Stimulated activated CD4-positive, alpha-beta T cell treated with anti-CD3 and anti-CD28 coated beads, Interleukin-12 subunit alpha, Interleukin-12 subunit beta, amount 100 ng/mL, for 48 hours (primary cell): ENCODE measurements at places on chromosomes 13 and 19.

- DNase-seq: no peak
These were observed 1729.7 kb downstream of the PCDH9 start for GRCh38 chr13:65500481-65500880.

DNA sequence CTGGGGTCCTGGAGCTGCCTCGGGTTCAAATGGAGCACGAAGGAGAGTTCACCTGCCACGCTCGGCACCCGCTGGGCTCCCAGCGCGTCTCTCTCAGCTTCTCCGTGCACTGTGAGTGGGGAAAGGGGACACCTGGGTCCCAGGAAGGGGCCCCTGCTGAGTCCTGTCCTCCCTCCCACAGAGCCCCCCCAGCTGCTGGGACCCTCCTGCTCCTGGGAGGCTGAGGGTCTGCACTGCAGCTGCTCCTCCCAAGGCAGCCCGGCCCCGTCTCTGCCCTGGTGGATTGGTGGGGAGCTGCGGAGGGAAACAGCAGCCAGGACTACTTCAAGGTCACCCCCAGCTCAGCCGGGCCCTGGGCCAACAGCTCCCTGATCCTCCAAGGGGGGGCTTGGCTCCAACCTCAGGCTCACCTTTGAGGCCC, 11.0 kb upstream of the SIGLEC11 start:
- DNase-seq: no peak

GRCh38 chr13:102033857-102034331, 368.0 kb downstream of the FGF14 start:
- no peak for DNase-seq

GRCh38 chr19:13929956-13930355, 8.3 kb downstream of the PODNL1 start:
- DNase-seq: no peak

- DNase-seq: no peak
These were observed 81.0 kb upstream of the MBNL2 start for GRCh38 chr13:97141097-97141496.

- DNase-seq: no peak
These were observed 44.7 kb upstream of the TFDP1 start for GRCh38 chr13:113539822-113540221.

DNA sequence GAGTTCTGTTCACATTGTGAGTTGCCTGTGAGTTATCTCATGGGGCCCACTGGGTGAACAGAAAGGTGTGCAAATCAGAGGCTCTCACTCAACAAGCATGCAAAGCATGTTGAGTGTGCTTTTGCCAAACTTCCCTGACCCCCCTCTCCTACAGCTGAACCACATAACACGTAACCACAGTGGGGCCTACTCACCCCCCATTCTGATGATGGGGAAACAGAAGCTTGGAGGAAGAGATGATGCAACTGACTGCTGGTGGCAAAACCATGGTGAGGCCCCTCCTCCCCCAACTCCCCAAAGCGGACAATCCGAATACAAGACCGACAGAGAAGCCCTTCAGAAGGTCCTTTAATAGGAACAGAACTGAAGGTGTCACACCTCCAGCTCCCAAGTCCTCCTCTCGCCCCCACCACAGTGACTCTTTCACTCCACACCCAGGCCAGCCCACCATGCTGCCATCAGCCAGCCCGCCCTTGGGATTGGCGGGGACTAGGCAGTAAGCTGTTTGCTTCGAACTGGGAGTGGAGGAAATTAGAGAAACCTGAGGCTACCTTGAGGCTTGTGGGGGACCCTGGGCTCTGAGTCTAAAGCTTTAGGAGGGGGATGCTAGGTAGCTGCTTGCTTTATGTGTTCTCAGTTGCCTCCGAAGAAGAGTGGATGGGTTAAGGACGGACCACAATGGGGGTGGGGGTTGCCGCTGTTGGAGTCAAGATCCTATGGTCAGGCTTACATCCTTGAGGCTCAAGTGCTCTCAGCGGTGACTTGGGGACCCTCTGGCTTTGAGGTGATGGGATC, 3.8 kb downstream of the ZNF784 start:
- DNase-seq: no peak

DNA sequence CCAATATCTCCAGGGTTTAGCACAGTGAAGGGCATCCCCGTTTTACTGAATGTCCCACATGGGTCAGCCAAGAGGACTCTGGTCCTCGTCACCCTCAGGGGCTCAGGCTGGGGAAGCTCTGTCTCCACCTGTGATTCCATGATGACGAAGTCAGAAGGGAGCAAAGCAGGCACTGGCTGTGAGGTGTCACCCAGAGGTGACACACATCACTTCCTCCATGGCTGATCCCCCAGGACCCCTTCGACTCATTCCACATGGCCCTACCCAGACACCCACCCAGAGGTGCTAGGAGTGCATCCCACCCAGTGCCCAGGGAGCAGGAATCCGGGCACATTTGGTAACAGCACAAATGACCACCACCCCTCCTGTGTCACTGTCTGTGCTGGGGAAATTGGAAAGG, 145.2 kb upstream of the VSTM2B start:
- no peak for DNase-seq

DNA sequence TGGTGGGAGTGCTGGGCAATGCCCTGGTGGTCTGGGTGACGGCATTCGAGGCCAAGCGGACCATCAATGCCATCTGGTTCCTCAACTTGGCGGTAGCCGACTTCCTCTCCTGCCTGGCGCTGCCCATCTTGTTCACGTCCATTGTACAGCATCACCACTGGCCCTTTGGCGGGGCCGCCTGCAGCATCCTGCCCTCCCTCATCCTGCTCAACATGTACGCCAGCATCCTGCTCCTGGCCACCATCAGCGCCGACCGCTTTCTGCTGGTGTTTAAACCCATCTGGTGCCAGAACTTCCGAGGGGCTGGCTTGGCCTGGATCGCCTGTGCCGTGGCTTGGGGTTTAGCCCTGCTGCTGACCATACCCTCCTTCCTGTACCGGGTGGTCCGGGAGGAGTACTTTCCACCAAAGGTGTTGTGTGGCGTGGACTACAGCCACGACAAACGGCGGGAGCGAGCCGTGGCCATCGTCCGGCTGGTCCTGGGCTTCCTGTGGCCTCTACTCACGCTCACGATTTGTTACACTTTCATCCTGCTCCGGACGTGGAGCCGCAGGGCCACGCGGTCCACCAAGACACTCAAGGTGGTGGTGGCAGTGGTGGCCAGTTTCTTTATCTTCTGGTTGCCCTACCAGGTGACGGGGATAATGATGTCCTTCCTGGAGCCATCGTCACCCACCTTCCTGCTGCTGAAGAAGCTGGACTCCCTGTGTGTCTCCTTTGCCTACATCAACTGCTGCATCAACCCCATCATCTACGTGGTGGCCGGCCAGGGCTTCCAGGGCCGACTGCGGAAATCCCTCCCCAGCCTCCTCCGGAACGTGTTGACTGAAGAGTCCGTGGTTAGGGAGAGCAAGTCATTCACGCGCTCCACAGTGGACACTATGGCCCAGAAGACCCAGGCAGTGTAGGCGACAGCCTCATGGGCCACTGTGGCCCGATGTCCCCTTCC, 10.5 kb downstream of the C5AR1 start:
- DNase-seq: no peak

DNA sequence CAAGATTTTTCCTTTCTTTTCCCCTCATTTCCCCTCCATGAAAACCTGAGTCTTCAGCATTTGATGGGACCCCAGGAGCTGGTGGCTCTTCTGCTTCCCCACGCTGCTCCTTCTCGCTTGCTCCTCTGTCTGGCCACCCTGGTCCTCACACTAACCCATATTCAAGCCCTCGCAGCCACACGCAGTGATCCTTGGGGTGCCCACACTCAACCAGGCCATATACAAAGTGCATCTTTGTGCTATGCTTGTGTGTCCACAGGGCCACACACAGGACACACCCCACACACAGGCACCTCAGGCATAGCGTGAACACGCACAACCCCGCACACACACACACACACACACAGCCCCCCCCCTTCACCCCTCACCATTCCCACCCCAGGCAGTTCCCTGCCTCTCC, 132.1 kb downstream of the URI1 start:
- DNase-seq: no peak

- peak; percentile 54 for DNase-seq
These were observed 57.8 kb downstream of the IER2 start for GRCh38 chr19:13207846-13208671.

- DNase-seq: no peak
These were observed 772 bp downstream of the FAM174C start for GRCh38 chr19:1275976-1276627.

GRCh38 chr19:45070861-45071544, 5.3 kb downstream of the ZNF296 start:
- no peak for DNase-seq

DNA sequence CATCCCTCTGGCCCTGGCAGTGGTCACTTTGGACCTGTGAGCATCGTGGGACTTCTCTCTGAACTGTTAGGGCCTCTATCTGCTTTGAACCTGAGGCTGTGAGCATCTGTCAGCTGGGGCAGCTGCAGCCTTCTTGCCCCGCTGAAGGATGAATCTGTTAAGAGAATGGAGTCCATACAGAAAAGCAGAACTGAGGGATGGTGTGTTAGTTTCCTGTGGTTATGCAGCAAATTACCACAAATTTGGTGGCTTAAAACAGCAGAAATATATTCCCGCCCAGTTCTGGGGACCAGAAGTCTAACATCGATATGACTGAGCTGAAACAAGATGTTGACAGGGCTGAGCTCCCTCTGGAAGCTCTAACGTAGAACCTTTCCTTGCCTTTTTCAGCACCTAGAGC, 1.6 kb upstream of the ZNF497 start:
- no peak for DNase-seq

DNA sequence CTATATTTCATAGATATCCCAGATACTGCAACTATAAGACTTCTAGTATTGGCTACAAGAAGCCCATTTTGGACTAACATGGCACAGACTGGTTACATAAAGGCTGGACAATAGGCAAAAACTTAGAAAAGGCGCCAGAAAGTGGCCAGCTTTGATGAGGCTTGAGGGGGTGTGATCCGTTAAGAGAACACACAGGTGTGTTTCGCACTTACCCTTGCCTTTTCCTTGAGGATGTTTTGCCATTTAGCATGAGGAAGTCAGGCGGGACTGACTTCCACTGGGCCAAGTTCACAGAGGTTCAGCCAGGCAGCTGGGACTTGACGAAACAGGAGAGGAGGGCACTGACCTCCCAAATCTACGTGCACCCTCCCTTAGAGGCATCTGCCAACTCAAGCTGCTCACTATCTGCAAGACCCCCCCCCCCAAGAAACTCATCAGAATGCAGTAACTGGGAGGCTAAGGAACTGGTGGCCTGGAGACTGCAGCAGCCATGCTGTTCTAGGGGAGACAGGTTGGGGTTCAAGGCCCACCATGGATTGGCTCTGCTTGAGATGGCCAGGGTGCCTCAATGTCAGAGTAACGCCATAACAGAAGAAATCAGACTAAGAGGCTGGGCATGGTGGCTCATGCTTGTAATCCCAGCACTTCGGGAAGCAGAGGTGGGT, 4.5 kb upstream of the LIN7B start:
- no peak for DNase-seq

DNA sequence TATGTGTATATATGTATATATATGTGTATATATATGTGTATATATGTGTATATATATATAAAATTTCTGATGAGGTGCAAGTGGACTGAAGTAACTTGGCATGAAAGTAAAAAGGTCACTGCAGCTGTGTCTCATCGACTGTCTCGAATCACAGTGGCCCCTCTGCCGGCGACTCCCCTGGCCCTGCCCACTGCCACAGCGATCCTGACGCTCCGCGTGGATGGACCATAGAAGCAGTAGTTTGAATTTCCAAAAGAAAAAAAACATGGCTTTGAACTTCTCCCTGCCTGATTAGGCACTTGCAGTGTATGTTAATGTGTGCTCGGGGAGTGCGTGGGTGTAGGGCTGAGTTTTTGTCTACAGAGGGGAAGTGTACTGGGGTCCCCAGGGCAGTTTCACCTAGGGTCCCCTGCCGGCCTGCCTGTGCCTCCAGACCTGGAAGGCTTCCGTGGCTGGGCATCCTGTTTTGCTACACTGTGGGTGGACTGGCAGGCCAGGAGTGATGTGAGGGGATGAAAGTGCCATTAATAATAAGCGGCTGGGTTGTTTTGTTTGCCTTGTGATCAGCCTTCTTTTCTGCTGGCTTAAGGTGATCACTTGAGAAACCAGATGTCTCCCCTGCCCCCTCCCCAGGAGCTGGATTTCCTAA, 10.8 kb downstream of the ZIC5 start:
- DNase-seq: no peak

- peak; percentile 38 for DNase-seq
These were observed at the start of gene AKAP11 for GRCh38 chr13:42272115-42272803. Gene AKAP11 (plus strand): TSS chr13:42272152. CDS start chr13:42286349, 14,197 bp downstream.

DNA sequence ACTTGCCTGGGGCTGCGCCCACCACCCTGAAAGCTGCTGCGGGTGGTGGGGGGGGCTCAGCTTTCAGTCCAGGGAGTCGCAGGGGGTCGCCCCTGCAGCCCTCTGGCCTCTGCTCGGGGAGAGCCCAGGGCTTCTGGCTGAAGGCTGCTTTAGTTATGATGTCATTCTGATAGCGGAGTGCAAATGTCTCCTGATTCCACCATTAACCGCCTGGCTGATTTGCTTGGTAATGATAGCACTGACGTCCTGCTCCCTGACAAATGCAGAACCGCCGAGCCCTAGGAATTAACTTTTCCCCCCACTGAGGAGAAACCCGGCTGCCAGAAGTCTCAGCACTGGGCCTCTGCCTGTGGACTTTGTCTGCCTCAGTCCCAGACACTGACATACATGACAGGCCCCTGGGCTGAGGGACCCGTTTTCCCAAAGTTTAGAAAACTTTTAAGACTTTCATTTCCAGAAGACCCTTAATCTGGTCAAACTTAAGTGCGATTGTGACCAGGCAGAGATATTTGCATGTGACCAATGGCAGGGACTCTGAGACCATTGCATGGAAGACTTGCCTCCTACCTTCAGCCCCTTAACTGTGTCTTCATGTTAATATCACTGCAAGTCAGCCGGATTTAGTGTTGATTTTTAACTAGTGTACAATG, 142.5 kb upstream of the ZNF536 start:
- no peak for DNase-seq

DNA sequence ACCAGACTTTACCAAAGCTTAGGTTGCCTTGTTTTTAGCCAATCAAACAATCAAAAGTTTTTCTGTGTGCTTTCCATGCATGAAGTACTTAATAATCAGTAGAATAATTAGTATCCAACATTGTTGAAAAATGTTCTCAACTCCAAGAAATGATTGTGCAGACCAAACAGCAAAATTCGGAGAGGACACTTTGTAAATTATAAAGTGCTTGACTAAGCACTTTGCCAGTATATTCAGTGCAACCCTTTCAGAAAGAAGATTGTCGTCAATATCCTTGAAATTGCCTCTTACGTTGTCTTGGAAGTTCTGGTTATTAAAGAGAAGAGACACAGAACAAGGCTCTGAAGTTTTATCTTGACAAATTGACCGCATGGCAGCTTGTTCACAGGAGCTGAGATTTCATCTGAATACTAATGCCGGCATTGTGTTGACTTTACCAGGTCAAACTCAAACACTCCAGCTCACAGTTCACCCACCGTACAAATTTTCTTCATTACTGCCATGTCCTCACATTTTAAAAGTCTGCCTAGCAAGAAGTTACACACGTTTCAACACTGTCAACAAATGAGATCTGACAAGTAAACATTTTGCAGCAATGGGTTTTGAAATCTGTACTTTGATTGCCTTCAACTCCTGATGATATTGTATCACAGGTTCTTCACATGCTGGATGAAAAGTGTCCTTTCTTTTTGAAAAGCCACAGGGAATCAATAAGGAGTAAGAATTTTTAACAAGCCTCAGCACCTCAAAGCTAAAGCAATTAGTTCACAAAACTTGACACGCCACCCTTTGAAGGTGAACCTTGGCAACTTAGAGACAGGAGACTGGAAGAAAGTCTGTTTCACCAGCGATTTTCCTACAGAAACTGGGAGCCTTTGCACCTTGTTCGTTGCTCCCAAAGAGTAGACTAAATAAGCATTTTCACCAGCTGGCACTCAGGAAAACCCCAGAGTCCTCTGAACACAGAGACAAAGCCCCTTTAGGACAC, 150.9 kb downstream of the RFC3 start:
- no peak for DNase-seq

GRCh38 chr19:7748756-7749155, 1.4 kb upstream of the CD209 start:
- no peak for DNase-seq
